ENCODE measurements at places on chromosomes 13 and 19.

DNA sequence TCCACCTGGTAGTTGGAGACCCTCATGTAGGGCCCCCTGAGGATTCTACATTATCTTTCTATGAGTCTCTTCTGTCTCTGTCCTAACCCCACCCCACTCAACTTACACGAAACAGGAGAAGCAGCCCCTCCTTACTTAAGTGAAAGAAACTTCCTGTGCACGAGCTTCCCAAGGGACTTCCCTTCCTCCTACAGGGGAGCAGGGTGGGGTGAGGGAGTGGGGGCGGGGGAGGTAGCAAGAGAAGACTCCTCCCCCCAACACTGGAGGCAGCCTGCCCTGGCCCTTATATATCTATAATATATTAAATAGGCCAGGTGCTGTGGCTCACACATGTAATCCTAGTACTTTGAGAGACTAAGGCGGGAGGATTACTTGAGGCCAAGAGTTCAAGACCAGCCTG, 5.5 kb upstream of the PDE4C start:
- no peak for DNase-seq

GRCh38 chr19:53254411-53255341, at the start of gene ZNF677:
Gene ZNF677 (minus strand): TSS chr19:53254873. CDS start chr19:53251550, 3,323 bp downstream.
- peak; percentile 76 for DNase-seq

DNA sequence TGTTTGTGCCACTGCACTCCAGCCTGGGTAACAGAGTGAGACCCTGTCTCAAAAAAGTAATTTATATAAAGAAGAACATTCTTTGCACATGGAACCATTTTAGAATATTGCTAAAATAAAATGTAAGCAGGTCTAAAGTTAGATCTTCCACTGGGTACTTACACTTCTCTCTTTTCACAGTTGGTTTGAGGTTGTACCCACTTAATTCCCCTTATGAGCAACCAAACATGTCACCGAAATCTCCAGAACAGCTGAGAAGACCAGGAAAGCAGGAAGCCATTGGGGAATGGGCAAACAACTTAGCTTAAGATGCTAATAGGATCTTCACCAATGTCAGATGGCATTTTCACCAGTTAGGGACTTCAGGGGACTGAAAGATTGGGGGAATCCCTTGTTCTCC, 18.8 kb downstream of the NLRP4 start:
- no peak for DNase-seq

DNA sequence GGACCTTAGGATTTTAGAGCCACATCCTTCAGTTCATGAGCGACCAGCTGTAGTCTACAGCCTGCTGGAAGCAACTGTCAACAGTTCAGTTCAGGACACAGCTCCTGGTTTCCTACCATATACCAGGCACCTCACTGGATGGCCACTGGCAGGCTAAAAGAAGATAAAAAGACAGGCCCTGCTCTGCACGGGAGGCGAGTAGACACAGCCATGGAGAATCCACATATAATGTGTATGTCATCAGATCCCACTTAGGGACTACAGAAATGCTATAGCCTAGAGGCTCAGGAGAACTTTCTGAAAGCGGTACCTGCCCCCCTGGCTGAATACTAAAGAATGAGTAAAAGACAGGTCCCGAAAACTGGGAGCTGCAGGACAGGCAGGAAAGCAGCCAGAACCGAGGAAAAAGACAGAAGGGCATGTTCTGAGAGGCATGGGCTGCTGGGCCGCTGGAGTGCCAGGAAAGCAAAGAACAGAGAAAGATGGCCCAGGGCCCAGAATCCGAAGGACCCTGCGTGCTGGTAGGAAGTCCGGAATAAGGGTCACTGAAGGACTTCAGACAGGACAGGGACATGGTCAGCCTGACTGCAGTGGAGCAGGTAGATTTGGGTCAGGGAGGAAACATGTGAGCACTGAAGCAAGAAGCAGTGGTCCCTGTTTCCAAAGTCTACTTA, 23.5 kb downstream of the DZIP1 start:
- no peak for DNase-seq

DNA sequence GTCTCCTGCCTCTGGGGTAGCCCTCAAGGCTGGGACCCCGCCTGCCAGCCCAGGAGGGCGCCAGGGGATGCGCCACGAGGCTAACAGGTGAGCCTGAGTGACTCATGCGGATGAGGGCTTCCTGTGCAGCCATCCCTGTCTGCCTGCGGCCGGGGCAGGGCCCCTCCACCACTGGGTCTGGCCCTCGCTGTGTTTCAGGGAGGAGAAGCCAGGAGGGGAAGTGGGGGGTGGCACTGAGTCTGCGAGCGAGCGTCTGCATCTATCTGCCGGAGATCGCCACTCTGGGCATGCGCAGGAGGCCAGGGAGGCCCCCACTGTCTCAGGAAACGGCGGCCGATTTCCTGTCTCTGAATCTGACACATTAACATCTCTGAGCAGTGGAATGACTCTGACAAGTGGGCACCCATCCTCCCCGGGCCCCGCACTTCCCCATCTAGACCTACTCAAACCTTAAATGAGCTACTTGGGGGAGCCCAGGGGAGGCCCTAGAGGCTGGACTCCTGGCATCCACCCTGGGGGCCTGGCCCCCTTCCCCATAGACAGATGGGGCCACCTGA, 19.7 kb downstream of the RFX1 start:
- DNase-seq = peak; percentile 96

GRCh38 chr13:91347996-91348905, 764 bp downstream of the MIR17HG start:
- DNase-seq = peak; percentile 53

- DNase-seq = no peak
Observed at GRCh38 chr19:55459950-55460657, 1.3 kb downstream of the ISOC2 start.

DNA sequence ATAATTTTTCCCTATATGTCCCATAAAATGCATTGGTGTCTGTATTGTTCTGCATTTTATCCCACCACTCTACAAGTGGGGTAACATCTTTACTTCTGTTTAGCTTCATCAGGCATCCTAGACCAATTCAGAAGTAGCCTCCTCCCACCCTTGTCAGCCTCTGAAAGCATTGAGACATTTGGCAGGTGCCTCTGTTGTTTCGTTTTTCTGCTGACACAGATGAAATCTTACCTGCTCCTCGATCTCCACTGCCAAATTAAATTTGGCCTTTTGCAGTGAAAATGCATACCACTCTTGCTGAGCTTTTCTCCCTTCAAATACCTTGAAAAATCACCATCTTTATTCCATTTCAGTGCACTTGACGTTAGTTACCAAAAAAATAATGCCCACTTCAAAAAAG, 83.5 kb upstream of the STARD13 start:
- DNase-seq = no peak

- DNase-seq = no peak
Observed at GRCh38 chr19:45409557-45409920, 3.1 kb downstream of the POLR1G start.

- DNase-seq = no peak
Observed at GRCh38 chr13:93328943-93329342, 102.3 kb downstream of the GPC6 start.

DNA sequence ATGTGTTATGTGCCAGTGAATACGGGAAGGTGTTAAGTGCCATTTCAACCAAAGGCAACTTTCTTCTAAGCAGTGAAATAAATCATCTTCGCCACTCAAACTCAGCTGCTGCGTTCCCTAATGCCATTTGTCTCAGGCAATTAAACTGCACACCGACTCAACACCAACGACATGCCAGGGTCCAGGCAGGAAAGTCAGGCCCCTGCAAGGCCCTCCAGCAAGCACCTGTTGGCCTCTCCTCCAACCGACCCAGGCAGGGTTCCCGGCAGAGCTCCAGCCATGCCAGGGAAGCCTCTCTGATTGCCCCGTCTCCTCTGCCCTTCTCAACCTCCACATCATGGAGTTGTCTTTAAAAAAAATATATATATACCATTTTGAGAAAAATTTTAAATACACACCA, 21.8 kb downstream of the SAFB2 start:
- DNase-seq = no peak

- DNase-seq = no peak
Observed at GRCh38 chr19:39303373-39304184, 7.4 kb downstream of the IFNL1 start.

- DNase-seq = peak; percentile 85
Observed at GRCh38 chr19:39996811-39997637, at the start of gene ZNF546. Gene ZNF546 (plus strand): TSS chr19:39997060. CDS start chr19:39998327, 1,267 bp downstream.

DNA sequence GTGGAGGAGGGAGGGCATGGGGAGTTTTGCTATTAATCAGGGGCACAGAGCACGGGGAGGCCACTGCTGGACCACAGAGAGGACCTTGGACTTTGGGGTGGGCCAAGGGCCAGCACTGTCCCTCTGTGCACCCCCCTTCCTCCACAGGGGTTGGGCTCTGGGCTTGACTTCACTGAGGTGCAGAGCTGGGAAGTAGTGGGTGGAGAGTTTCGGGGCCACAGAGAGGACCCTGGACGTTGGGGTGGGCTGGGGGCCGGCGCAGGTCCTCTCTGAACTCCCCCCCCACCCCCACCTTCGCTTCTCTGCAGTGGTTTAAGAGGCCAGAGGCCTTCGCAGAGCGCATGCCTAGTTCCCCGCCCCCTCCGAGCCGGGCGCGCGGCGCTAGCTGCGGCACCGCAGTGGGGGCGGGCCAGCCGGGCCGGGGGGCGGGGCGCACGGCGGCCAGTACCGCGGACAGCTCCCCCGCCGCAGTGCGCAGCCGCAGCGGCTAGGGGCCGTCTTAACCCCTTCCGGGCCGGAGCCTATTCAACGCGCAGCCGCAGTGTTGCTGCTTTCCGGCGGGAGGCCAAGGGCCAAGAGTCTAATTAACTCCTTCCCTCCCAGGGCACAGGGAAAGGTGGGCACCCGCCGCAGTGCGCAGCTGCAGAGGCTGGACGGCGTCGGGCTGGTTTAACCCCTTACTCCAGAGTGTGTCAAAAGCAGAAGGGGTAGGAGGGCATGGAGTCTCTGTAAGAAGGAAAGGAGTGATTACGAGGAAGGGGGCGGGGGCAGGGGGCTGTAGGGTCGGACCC, 3.7 kb downstream of the KCNC3 start:
- peak; percentile 62 for DNase-seq

GRCh38 chr19:46824890-46825730, 25.5 kb downstream of the AP2S1 start:
- DNase-seq = no peak

GRCh38 chr13:49975826-49976225, 21.0 kb upstream of the TRIM13 start:
- no peak for DNase-seq

GRCh38 chr19:35756377-35757230, at the start of gene HSPB6:
Gene HSPB6 (minus strand): TSS chr19:35757029. CDS start chr19:35757008, 21 bp downstream.
- no peak for DNase-seq

DNA sequence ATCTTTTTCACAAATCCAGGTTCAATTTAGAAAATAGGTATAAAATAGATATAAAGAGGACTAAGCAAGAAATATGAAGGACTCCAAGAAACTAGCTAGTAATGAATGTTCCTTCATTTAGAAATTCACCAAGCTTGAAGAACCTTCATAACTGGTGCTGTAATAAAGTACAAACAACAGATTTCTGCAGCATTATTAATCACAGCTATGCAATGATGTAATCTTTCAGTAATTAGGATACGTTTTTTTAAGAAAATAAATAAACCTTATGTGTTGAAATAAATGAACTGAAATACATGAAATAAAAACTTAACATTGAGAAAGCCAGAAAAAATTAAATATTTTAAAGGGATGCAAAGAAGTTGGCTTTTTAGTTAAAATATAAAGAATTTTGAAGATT, 236.1 kb downstream of the RGCC start:
- DNase-seq = no peak

DNA sequence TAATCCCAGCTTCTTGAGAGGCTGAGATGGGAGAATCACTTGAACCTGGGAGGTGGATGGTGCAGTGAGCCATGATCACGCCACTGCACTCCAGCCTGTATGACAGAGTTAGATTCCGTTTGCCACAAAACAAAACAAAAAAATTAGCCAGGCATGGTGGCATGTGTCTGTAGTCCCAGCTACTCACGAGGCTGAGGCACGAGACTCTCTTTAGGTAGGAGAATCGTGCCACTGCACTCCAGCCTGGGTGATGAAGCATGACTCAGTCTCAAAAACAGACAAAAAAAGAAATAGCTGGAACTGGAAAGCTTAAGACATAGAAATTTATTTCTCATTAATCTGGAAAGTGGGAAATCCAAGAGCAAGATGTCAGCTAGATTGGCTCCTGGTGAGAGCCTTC, 20.2 kb upstream of the ZNF808 start:
- no peak for DNase-seq

DNA sequence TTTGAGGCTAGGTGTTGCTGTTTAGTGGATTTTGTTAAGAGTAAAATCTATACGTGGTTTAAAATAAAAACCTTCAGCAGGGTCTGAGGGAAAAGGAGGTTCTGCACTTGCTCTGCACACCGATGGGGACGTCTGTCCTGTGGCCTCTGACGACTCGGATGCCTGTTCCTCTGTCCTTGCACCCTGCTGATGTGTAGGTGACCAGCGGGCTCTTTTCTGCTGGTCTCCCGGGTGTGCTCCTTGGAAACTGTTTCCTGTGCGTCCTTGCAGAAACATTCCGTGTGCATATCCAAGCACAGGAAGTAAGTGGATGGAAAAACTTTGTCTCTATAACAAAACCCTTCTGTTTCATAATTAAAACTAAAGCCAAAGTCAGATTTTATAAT, 3.8 kb downstream of the ATP4B start:
- DNase-seq = no peak

GRCh38 chr19:14661372-14661924, 13.2 kb downstream of the ADGRE3 start:
- no peak for DNase-seq

- DNase-seq = no peak
Observed at GRCh38 chr13:85347251-85347650, 452.0 kb downstream of the SLITRK6 start.

- no peak for DNase-seq
Observed at GRCh38 chr19:44785271-44785670, 7.6 kb downstream of the CBLC start.

DNA sequence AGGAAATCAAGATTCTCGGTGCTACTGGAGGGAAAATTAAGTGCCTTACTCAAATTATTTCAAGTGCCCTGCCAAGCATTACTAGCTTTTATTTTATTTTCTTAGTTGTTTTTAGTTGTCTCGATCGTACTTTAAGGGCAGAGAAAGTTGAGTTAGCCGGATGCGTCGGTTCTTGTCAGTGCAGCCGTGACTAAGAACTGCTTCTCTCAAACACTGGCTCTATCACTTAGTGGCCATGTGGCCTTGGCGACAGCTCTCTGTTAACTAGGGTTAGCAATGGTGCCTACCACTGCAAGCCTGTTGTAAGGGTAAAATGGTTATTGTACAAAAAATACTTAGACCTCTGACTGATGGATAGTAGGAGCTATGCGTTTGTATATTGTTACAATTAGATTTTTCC, 227.8 kb downstream of the KATNAL1 start:
- no peak for DNase-seq

GRCh38 chr19:34366738-34367623, 2.0 kb downstream of the GPI start:
- no peak for DNase-seq

DNA sequence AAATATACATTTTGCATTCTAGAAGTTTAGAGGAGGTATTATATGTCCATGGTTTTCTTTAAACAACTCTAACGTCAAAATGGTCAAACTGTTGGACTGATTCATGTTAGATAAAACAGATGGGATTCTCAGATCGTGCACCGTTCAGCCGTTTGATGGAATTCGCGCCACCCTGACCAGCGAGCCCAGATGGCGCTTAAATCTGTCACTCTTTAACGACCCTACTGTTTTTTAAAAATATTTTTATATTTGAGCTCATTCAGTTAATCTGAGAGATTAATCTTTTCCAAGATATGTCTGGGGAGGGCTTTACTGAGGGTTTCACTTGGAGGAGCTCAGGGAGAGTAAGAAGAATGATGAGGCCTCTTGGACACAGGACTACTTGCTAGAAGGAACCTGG, 164.4 kb downstream of the TM9SF2 start:
- DNase-seq = no peak

- DNase-seq = no peak
Observed at GRCh38 chr19:38211766-38212165, 12.3 kb downstream of the DPF1 start.

Data from stimulated activated CD4-positive, alpha-beta T cell treated with anti-CD3 and anti-CD28 coated beads, TNF-alpha, amount 100 ng/mL, for 24 hours (primary cell).